Stimulated activated CD8-positive, alpha-beta memory T cell treated with anti-CD3 and anti-CD28 coated beads, Interleukin-4, amount 100 ng/mL, for 24 hours (primary cell): ENCODE measurements at places on chromosomes 5 and 9.

DNA sequence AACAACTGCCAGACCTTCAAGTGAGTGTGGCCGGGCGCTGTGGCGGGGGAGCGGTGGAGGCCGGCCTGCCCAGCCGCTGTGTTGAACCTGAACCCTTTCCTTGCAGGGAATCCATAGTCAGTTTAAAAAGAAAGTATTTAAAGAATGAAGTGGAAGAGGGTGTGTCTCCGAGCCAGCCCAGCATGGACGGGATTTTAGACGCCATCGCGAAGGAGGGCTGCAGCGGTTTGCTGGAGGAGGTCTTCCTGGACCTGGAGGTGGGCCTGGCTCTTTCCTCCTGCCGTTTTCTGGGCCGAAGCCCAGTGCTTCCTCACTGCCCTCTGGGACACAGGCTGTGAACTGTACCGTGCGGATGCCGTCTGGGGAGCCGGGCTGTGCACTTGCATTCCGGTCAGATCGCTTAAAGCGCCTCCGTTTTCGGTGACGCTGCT is 19.1 kb downstream of the EXOC3 start:
- no peak for DNase-seq

GRCh38 chr9:108265065-108265464 is 590.7 kb downstream of the ACTL7B start:
- no peak for DNase-seq

GRCh38 chr9:37156781-37157356 is 36.5 kb downstream of the ZCCHC7 start:
- DNase-seq, result no peak

GRCh38 chr5:77425420-77425819 is 66.7 kb downstream of the WDR41 start:
- DNase-seq, result no peak

- no peak for DNase-seq
Observed at GRCh38 chr9:108069991-108070390, 580.4 kb upstream of the KLF4 start.

GRCh38 chr5:68217528-68217927 is 2.0 kb downstream of the PIK3R1 start:
- no peak for DNase-seq

DNA sequence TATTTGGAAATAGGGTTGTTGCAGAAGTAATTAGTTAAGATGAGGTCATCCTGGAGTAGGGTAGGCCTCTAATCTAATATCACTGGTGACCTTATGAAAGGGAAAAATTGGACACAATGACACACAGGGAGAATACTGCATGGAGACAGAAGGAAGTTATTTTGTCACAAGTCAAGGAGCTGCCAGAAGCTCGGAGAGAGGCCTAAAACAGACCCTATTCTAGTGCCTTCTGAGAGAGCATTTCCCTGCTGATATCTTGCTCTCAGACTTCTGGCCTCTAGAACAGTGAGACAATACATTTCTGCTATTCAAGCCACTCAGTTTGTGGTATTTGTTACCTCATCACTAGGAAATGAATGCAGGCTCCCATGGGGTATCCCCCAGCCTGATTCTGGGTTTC is 332.9 kb downstream of the CSNK1G3 start:
- DNase-seq, result no peak

DNA sequence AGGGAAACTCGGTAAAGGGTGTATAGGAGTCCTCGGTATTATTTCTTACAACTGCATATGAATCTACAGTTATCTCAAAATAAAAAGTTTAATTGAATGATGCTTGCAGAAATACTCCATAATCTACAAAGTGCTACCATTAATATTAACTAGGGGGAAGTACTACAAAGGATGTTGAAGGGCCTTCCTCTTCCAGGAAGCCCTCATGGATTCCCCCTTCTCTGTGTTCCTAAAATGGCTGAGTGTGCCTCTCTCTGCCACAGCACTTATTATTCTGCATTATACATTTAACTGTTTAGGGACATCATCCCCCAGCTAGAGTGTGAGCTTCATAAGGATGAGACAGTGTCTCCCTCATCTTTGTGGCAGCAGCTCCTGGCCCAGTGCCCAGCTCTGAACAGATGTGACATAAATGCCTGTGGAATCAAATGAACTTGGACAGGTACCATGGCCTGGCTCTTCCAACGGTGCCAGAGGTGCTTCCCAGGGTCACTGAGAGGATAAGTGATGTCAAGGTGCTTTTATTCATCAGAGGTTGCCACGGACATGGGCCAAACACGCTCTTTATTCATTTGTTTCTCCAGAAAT is 99.5 kb downstream of the PAX5 start:
- DNase-seq, result no peak

- DNase-seq, result no peak
Observed at GRCh38 chr9:35731415-35732184, 395 bp downstream of the TLN1 start.

- no peak for DNase-seq
Observed at GRCh38 chr5:162485666-162486292, 418.2 kb downstream of the GABRG2 start.

DNA sequence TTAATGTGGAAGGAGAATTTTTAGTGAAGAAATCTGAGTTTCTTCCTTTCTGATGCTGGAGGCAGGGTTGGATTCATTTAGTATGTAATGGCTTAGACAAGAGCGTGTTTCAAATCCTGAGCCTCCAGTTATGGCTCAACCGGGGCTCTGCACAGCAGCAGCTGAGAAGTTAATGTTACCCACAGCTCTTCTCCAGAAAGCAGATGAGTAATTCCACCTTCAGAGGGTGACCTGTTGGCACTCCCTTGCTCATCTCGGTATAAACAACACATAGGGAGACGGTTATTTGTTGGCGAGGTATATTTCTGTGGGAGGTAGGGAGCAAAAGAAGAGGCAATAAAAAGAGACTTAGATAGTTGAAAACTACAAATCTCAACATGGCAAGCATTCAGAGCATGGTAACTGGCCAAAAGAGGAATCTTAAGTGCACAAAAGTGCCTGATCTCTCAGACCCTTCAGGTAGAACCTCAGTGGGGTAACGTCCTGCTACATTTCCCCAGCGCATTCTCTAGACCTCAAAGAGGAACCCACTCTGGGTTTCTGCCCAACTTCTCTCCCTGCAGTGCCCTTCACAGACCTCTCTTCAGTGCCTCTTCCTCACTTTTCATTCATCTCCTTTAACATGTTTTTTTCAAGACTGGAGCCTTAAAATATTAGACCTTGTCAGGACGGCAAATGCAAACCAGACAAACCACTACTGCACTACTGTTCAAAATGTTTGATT is 417.5 kb upstream of the ADAMTSL1 start:
- DNase-seq, result no peak

DNA sequence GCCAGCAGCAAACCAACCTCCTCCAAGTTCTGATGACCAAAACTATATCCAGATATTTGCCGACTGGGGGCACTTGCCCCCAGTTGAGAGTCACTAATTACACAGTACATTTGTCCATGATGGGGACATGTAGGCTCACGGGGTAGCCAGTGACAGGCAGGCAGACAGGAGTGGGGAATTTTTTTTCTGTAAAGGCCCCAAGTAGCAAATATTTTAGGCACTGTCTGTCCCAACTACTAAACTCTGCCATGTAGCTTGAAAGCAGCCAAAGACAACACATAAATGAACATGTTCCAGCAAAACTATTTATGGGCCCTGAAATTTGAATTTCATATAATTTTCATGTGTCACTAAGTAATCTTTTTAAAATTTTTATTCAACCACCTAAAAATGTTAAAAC is 80.7 kb downstream of the GRIA1 start:
- DNase-seq, result no peak

- no peak for DNase-seq
Observed at GRCh38 chr5:96517295-96517694, 84.2 kb upstream of the PCSK1 start.

DNA sequence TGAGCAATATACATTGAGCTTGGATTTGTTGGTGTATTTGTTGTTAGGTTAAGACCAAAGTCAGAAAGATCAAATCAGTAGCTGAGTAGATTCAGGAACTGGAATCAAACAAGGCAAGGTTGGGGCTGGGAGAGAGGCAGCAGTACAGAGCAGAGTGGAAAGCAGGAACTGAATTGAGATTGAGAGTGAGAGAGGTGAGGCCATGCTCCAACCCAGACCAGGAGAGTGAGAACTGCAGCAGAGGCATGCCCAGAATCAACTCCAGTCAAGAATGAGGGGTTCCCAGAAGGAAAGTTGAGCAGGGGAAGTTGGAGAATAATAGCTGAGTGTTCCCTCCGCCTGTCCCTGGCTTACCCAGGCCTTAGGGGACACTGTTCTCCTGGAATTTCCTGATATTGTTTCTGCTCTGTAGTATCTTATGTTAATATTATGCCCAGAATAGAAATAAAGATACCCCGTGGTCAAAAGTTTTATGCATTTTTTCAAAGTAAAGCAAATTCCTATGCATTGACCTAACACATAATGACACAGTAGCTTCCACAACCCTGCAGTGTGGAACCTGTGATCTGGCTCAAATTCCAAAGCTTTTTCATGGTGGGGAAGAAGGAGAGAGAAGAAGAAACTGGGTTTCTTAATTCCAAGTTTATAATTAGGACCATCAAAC is 82.7 kb downstream of the SV2C start:
- no peak for DNase-seq

DNA sequence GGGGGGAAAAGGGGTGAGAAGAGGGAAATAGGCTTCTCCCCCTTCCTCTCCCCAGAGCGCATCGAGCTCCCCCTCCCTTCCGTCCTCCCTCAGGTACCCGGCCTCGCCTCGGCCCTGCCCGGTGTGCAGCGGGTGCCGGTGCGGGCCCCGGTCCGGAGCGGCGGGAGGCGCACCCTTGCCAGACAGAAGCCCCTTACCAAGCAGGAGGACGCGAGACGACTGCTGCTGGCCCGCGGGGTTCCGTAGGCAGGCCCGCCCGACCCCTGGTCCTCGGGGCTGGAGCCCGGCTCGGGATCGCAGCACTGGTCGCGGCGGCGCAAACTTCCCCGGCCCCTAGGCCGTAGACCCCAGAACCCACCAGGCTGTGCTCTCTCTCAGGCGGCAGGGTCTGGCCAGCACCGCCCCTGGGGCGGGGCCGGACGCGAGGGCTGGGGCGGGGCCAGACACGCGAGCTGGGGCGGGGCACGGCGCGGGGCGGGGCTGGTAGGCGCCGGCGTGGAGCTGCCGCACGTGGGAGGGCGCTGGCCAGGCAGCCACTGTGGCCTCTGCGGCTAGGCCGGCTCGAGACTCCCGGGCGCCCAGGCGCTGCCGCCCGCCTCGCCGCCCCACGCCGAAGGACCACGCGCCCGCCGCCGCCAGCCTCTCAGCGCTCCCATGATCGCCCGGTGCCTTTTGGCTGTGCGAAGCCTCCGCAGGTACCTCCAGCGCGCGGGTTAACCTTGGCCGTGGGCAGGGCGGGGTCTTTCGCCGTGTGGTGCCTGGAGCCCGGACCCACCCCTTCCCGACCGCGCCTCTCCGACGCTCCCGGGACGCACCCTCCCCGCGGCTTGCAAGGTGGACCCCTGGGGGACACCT is at the start of the genes NLN and SGTB:
Gene NLN (plus strand): TSS at position 486 of the 855 bp plus-strand sequence. CDS start 169 bp downstream, at position 655.
Gene SGTB (minus strand): TSS at position 390 of the 855 bp plus-strand sequence. CDS start 1,302 bp downstream, outside the sequence.
- peak; percentile 79 for DNase-seq

- no peak for DNase-seq
Observed at GRCh38 chr5:153895266-153895665, 143.4 kb downstream of the FAM114A2 start.

GRCh38 chr9:134556531-134557068 is 85.0 kb upstream of the COL5A1 start:
- no peak for DNase-seq

DNA sequence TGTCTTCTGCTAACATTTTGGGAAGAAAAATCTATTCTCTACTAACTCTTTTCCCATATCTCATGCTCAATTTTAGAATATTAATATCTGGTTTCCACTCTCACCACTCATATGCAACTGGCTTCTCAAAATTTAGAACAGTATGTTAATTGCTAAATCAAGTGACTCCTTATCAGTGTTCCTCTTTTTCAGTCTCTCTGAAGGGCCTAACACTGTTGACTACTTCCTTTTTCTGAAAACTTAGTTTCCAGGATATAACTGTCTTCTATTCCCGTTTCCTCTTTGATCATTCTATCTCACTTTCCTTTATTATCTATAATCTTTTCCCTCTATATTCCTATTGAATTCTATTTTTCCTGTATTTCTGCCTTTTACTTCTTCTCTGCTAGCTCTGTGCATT is 1717.2 kb upstream of the C9orf72 start:
- no peak for DNase-seq

- DNase-seq, result no peak
Observed at GRCh38 chr5:140073296-140073695, 30.2 kb upstream of the NRG2 start.

DNA sequence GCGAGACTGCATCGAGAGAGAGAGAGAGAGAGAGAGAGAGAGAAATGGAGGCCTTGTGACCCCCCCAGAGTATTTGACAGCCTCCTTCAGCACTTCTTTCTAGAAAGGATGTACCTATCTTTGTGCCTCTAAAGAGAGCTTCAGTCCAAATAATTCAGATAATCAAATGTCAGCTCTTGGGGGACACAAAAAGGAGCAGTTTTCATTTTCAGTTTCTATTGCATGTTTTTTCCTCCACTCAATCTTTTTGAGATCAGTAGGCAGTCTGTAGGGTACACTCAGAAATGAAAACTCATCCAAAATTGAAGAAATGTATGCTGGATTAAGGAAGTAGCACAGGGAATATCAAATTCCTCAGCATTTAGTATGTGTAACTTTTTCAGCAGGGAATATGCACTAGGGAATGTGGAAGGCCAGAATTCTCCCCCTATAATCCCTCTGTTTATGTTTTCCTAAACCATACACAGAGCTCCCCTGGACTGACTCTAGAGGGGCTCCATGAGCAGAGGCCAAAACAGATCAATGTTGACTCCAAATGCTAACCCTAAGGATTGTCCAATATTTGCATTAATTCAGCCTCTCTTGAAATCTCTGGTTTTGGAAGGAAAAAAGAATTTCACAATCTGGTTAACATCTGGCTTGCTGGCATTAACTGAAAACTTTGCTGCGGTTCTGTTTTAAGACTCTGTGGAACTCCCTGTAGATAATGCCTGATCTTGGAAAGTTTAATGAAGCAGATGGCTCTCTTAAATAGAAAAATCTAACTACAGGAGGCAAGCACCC is 250.1 kb downstream of the CEMIP2 start:
- no peak for DNase-seq

- DNase-seq, result peak; percentile 12
Observed at GRCh38 chr9:105359892-105360291, 87.9 kb upstream of the FSD1L start.

DNA sequence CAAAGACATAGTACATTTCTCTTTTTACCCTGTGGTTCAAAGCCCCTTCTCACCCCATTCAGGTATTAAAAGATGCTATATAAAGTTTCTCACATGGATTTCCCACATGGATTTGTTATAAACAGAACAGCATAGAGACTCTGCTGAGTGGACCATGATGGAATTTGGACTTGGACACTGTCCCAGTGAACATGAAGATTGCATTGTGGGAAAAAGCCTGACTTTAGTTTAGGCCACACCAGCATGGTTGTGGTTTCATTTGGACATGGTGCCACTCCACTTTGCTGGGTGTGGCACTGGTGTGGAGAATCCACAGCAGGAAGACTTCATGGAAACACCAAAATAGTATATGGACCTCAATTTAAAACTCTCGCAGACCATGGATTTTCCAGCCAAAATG is 124.6 kb downstream of the ARHGAP26 start:
- DNase-seq, result no peak
